ENCODE measurements at places on chromosomes 4 and X.

DNA sequence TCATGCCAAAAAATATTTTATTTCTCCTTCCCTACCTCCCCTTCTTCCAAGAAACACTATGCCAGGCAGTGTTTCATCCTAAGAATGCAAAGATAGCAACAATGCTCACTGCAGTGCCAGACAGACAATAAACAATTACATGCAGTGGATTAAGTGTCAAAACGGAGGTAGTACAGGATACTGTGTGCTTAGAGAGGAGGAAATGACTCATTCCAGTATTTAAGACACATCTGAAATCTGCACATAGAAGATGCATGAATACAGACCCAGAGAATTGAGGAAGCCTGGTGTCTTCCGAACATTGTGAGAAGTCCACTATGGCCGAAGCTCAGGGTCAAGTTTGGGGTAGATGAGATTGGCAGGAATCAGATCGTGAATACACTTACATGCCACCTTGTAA is 326.4 kb downstream of the PPP3CA start:
- DNase-seq, result no peak

DNA sequence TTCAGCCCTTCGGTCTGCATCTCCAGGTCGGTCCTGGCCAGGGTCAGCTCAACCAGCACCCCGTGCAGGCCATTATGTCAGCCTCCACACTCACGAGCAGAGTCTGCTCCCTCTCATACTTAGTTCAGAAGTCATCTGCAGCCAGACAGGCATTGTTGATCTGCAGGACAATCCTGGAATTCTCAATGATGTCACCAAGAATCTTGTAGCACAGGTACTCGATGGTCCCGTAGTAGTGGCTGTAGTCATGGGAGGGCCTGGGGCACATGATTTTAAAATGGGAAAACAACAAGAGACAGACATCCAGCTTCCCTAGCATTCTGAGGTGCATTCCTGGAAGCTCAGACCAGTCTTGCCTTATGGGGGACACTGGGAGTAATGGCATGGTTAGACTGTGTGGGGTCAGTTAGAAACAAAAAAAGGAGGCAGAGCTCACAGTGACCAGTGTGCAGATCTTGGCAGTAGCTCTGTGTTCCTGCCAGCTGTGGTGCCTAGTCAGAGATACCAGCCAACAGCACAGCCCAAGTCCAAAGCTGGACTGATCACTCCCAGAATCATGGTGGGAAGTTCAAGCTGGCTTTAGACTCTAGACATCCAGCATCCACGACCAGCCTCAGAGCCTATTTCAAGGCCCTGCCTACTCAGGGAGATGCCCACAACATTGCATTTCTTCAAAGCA is 31.9 kb downstream of the LRIT3 start:
- no peak for DNase-seq

GRCh38 chr4:73772363-73772762 is 32.0 kb downstream of the CXCL8 start:
- DNase-seq, result no peak

GRCh38 chr4:141814499-141814898 is 178.1 kb downstream of the IL15 start:
- DNase-seq, result no peak

GRCh38 chr4:42710329-42710728 is 53.4 kb upstream of the ATP8A1 start:
- DNase-seq, result no peak

DNA sequence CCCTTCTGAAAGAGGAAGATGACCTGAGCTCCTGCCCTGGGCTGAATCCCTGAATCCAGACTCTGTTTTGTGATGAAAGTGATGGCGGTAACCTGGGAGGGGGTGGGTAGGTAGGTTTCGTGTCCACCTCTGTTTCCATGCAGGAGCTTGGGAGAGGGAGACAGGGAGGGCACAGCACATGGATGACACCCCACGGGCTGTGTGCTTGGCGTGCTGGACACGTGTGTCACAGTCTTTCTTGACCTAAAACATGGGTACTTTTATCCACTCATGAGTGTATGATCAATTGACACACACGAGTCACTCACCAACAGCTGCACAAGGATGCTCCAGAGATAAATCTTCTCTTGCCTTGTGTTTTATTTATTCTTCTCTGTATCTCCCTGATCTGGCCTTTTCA is 111.5 kb downstream of the DHRSX start:
- DNase-seq, result no peak

DNA sequence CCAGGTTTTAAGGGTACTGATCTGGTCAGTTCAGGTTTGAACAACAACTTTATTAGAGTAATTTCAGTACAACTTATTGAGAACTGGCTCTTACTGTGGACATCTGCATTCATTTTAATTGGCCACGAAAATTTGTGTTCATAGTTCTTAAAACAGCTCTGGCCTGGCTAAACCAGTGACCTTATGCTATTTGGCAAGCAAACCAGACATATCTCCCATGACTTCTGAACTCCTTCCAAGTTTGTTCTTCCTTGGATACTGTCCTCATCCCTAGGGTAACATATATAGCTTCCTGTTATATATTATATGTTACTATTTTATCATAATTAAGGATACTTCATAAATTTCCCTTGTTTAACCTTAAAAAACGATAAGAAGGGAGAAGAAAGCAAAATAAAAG is 841.9 kb downstream of the TRAM1L1 start:
- DNase-seq, result no peak

GRCh38 chr4:107862658-107863057 is 37.9 kb downstream of the SGMS2 start:
- no peak for DNase-seq

DNA sequence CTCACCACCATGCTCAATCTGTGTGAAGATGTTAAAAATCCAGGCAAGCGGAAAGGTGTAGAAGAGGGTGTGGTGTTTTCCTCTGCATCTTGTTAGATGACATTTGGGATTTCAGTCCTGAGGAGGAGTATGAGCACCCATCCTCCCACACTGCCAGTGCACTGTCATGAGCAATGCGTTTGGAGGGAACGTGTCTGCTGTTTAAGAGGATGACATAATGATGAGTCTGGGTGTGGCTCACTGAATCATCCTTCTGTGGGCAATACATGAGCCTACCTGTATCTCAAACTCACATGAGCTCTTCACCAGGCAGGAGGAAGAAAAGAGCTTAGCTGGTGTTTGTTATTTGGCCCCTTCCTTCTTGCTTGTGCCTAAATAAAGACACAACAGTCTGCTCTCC is 67.9 kb upstream of the ARX start:
- no peak for DNase-seq

GRCh38 chr4:40621229-40621591 is 8.5 kb downstream of the RBM47 start:
- DNase-seq, result no peak

DNA sequence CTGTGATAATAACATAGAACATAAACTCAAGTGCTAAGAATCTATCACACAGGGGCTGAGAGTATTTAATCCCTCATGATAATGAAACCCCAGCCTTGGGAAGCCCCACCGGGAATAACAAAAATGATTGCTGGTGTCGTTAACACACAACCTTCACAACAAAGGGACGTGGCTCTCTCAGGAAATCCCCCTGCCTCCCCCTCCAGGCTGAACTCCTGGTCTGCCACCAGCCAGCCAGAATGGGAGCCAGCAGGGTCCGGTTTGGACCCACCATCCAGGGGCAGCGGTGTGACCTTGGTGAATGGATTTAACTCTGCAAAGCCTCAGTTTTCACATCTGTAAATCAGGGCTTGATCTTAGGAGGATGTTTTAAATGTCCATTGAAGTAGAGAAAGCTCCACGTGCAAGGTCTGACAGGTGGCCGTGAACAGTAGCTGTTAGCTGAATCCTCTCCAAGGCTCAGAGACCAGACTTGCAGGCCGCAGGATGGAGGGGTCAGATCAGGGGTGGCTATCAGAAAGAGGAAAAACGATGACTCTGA is 46.5 kb downstream of the ABLIM2 start:
- no peak for DNase-seq

- DNase-seq, result no peak
Measured at GRCh38 chr4:139665690-139666529, at the start of gene MGST2. Gene MGST2 (plus strand): TSS chr4:139665819. CDS start chr4:139666020, 201 bp downstream.

- peak; percentile 38 for DNase-seq
Measured at GRCh38 chr4:42519803-42520417, 122.6 kb downstream of the SHISA3 start.

GRCh38 chrX:96705905-96706304 is 21.3 kb downstream of the DIAPH2 start:
- no peak for DNase-seq

DNA sequence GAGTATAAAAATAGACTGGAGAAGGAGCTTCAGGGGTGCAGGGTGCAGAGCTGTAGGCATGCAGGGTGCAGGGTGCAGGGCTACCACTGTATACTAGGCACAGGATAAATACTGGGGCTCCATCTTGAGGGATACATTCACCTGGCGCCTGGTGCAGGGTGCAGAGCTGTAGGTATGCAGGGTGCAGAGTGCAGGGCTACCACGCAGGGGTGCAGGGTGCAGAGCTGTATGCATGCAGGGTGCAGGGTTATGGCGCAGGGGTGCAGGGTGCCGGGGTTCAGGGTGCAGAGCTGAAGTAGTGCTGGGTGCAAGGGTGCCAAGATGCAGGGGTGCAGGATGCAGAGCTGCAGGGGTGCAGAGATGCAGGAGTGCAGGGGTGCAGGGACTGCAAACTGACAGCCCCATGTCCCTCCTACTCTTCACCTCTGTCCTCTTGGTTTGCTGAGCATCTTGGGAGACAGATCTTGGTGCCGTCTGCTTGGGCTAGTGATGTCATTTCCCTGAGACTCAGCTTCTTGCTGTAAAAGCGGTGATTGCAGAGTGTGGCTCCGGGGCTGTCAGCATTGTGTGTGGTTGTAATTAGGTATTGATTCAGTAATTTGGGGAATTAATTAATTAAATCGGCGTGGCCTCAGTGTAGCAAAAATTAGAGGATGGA is 91.2 kb downstream of the ADRA2C start:
- DNase-seq, result no peak

GRCh38 chr4:149752729-149753128 is 62.9 kb downstream of the IQCM start:
- DNase-seq, result no peak

DNA sequence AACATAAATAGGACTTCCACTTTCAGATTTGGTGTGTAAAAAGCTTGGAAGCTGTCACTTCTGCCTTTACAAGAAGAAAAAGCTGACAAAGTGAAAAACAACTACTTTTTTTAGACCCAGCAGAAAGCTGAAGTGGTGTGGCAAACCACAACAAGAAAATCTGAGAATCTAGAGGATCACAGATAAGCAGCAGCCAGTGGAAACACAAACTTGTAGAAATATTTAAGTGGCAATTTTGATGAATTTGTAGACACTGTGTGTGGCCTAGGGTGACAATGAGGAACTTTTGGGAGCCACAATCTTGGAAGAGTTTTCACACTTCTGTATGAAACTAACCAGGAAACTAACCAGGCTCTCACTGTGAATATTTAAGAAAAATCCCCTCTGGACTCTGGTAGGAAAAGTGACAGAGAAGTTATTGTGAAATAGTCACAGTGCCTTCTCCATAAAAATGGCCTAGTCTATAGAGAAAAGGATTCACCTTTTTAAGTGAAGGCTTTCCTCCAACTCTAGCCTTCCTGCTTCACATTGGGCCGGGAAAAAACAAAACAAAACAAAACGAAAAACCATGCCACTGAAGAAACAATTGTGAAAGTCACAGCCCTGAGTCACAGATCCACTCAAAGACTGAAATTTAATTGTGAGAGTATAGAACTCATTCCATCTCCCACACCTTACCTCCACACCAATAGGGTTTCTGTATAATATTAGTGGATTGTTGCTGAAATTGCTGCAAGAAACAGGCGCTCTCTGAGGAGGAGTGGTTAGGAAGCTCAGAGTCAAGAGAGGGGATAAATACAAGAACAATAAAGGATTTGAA is 26.7 kb upstream of the GUCY1A1 start:
- DNase-seq, result no peak

DNA sequence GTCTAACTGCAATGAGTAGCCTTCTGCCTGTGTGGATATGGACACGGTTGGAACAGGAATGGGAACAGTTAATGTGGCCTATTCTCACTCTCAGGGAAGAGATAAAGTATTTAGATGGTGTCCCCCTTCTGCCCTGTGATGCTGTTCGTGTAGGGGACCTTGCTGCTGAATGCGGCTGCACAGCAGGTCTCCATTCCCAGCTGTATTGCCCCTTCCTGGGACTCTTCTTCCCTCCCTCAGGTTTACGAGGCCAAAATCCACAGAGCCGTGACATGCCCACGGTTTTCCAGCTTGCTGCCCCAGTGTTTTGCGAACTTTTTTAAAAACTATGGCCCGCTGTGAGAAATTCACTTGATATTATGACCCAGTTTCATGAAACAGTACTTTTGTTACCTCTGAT is 50.3 kb downstream of the SNX25 start:
- DNase-seq, result no peak

GRCh38 chrX:15786915-15787314 is 3.4 kb upstream of the ZRSR2 start:
- DNase-seq, result no peak

DNA sequence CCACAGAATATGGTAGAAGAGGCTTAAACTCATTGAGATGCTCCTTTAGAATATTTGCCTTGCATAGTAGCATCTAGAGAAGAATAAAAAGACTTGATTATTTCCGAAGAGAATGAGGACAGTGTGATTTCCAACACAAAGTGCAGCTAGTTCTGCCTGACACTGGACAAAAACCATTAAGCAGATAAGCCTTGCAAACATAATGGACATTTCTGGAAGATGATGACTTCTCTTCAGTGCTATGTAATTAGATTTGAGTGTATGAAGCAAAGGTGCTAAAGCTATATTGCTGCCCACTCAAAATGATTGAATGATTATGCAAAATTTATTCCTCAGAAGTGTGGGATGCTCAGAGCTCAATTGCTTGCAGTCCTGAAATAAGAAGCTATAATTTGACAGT is 156.4 kb downstream of the VEGFC start:
- DNase-seq, result no peak

DNA sequence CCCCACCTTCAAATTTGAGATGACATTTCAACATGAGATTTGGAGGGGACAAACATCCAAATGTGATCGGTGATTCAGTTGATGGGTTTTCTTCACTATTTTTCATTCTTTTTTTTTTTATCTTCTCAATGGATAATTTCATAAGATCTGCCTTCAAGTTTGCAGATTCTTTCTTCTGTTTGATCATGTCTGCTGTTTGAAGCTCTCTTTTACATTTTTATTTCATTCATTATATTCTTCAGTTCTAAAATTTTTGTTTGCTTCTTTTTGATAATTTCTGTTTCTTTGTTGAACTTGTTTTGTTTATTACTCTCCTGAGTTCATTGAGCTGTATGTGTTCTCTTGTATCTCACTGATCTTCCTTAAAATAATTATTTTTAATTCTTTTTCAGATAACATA is 14.8 kb downstream of the APOOL start:
- no peak for DNase-seq

GRCh38 chr4:95106408-95106928 is 348.7 kb downstream of the BMPR1B start:
- no peak for DNase-seq

- DNase-seq, result no peak
Measured at GRCh38 chrX:50068285-50068563, 132.6 kb downstream of the AKAP4 start.

- no peak for DNase-seq
Measured at GRCh38 chrX:46506076-46506475, 39.1 kb downstream of the ZNF674 start.

DNA sequence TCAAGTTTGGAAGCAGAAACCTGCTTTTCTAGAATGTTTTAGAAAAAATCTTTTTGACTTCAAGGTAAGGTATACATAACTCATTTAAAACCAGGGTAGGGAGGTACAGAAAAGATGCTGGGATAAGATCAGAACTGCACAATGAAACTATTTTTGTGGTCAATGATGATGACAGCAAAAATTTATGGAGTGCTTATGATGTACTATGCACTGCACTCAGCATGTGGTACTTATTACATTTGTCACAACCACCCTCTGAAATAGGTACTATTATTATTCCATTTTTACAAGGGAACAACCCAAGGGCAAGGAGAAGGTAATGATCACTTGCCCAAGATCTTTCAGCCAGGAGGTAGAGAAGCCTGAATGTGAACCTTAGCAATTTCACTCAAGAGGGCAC is 8.0 kb downstream of the GPM6B start:
- DNase-seq, result no peak

Measured in effector memory CD8-positive, alpha-beta T cell (primary cell).